ENCODE measurements at places on chromosomes 2 and 18.

DNA sequence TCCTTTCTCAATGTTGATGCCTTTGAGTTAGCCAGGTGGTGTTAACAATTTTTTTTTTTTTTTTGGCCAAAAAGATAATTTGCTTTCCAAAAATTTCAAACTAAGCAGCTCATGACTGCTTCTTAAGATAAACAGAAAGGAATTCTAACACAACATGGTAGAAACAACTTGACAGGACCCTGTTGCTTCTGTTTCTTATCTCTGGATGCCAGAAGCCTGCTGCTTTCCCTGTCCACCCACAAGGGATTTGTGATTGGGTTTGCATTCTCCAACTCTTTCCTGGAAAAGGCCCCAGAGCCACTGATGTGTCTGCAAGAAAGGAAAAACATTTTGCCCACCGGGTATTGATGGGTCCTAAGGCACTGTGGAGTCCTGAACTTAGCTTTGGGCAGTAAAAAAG, 217.2 kb upstream of the PKDCC start:
- no peak for DNase-seq

GRCh38 chr18:58263055-58263957, 219.3 kb downstream of the NEDD4L start:
- DNase-seq, result no peak

DNA sequence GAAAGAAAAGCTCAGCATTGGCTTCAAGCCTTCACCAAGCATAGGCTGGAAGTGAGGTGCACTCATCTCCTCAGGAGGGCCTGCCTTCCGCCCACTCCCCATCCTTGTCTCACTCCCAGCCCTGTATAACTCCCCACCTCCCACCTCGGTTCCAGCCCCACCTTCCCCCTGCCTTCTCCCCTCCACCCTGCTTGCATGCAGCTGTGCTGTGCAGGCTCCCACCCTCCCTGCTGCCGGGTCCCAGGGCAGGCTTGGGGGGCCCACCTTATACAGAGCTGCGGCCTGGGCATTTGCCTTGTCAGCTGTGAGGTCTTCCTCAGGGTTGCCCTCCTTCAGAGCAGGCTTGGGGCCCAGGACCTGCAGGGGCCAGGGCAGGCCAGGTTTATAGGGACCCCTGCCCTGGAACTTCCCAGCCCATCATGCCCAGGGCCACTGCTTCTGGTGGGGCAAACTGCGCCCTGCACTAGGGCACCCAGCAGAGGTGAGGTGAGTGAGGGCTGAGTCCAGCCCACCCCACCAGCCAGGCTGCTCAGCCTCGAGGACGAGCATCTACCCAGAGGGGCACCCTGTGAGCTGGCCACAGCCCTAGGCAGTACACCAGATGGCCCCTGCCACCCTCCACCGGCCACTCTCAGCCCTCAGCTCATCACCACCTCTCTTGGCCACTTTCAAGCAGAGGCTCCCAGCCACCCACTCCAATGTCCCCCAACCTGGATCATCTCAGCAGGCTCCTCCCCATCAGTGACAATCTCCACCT, 11.6 kb downstream of the CAPG start:
- DNase-seq, result no peak

DNA sequence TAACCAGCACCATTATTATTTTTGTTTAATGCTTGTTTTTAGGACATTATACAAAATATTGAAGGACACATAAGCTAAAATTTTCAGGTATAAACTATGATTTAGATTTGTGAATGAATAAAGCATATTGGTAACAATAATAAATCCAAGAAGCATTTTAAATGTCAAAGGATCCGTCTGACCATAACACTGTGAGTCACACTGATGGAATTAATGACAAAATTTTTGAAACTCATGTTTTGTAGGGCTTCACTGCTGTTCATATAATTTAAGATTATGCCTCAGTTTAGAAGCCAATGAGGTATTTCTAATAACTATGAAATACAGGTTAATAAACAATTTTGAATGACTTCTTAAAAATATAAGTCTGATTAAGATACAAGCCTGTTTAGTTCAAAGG, 124.6 kb downstream of the TMEFF2 start:
- no peak for DNase-seq

DNA sequence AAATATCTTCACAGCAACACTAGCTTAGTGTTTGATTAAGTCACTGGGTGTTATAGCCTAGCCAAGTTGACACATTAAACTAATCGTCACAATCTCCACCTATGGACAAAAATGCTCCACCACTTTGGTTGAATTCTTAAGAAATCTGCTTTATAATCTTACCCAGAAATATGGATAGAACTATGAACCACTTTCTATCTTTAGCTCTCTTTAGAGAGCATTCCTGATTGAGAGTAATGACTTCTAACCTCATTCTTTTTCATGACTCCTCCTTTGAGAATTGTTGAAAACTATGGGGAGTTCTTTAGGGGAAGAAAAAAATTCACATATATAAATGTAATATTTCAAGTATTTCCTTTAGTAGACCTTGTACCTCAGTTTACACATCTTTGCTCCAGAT, 1282.2 kb upstream of the ZEB2 start:
- DNase-seq, result no peak

- DNase-seq, result no peak
Observed at GRCh38 chr2:24015562-24016375, 5.9 kb downstream of the MFSD2B start.

- DNase-seq, result no peak
Observed at GRCh38 chr2:23791030-23791429, 135.9 kb downstream of the ATAD2B start.

DNA sequence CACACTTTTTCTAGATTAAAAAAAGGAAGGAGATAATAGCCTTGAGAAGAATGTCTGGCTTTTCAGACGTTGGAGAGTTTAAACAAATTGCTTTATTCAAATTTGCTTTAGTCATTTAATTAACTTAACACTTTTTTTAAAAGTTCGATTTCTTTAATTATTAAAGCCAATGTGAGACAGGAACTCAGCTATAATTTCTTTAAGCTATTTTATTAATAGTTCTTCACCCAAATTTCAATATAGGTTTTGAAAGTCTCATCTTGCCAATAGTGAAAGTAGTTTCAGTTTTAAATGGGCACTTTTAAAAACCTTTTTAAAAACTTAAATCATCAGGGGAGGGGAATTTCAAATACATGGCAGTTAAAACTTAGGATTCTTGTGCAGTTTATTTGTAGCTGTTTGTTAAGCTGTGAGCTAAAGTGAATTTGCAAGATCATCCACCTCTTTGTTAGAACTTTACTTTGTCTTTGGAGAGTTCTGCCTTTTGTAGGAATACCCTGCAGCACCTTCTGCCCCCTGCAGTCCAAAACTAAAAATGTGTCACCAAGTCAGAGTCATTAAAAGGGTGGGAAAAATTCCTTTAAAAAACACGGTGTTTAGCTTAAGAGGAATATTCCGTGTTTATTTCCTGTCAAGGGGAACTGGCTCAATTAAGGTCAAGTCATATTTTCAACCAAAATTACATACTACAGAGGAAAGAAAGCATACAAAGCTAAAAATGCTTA, 4.6 kb downstream of the TGIF1 start:
- peak; percentile 72 for DNase-seq

- DNase-seq, result no peak
Observed at GRCh38 chr2:10486601-10487079, 38.5 kb upstream of the ODC1 start.

GRCh38 chr2:232260075-232260474, 118.5 kb upstream of the ALPP start:
- DNase-seq, result no peak
